Upper lobe of right lung (tissue), 1 donor: ENCODE measurements at places on chromosomes 3 and 15. TPM values are rescaled to one million over a fixed set of nuclear protein-coding genes. Genes with fewer than 3 reads are reported as not detected.

MGLL gene
- total RNA-seq: 194 TPM

CLDN11 gene
- total RNA-seq: 11.7 TPM

GRCh38 chr3:153952091-153952490, 169.1 kb upstream of the ARHGEF26 start:
- no peak for DNase-seq
- no peaks in the 10 kb centered on the region for H3K36me3 ChIP-seq
- H3K27me3 ChIP-seq: no peaks in the 10 kb centered on the region
- H3K27ac ChIP-seq: no peak overlapping the region
- H3K4me1 ChIP-seq: no peaks in the 10 kb centered on the region
- no peak overlapping the region for H3K4me3 ChIP-seq

GRCh38 chr3:123424999-123425712, 23.7 kb downstream of the ADCY5 start:
- peaks cover 10% of the 10 kb centered on the region for H3K4me1 ChIP-seq
- no peaks in the 10 kb centered on the region for H3K36me3 ChIP-seq
- peaks cover 4% of the 10 kb centered on the region for H3K27me3 ChIP-seq
- no peak overlapping the region for H3K27ac ChIP-seq
- DNase-seq: no peak

DNA sequence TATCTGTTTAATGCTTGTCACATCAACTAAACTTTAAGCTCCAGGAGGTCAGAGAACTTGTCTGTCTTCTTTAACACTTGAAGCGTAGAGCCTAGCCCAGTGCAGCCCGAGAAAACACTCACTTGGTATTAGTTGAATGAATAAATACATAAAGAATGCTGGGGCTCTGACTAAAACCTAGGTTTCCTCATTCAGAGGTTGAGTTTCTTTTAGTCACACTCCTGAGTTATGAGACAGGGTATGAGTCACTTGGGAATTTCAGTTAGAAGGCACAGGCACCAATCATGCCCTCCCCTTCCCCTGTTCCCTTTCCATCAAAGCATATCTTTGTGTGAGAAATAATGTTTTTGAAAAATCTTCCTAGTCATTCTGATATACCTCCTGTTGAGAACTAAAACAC, 589.8 kb upstream of the DPPA4 start:
- H3K27ac ChIP-seq: no peak overlapping the region
- H3K27me3 ChIP-seq: no peaks in the 10 kb centered on the region
- H3K4me3 ChIP-seq: no peak overlapping the region
- DNase-seq: no peak
- no peaks in the 10 kb centered on the region for H3K4me1 ChIP-seq
- no peaks in the 10 kb centered on the region for H3K36me3 ChIP-seq

- H3K27me3 ChIP-seq: no peaks in the 10 kb centered on the region
- no peaks in the 10 kb centered on the region for H3K4me1 ChIP-seq
- H3K4me3 ChIP-seq: no peak overlapping the region
- H3K27ac ChIP-seq: no peak overlapping the region
- DNase-seq: no peak
Observed at GRCh38 chr3:174365796-174366195, 493.3 kb upstream of the NAALADL2 start.

DNA sequence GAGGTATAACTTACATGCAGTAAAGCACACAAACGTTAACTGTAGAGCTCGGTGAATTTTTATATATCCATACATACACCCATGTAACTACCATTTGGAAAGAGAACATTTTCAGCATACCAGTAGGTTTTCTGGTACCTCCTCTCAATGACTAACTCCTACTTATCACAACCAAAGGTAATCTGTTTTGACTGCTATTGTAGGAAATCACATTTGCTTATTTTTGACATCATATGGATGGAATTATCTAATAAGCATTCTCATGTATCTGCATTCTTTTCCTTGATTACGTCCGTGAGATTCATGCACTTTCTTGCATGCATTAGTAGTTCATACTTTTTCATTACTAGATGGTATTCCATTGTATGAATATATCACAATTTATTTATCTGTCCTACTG, 76.8 kb downstream of the CSNK1G1 start:
- H3K27me3 ChIP-seq: no peaks in the 10 kb centered on the region
- no peak for DNase-seq
- peaks cover 5% of the 10 kb centered on the region for H3K4me1 ChIP-seq
- no peaks in the 10 kb centered on the region for H3K36me3 ChIP-seq
- H3K4me3 ChIP-seq: no peak overlapping the region
- H3K27ac ChIP-seq: no peak overlapping the region
